ENCODE measurements at places on chromosomes 4 and X. TPM values are rescaled to one million over a fixed set of nuclear protein-coding genes. Genes with fewer than 3 reads are reported as not detected.

The MND1 gene
- 1.2 TPM for total RNA-seq

The TLR1 gene
- not detected for total RNA-seq

The OTUD6A gene
- not detected for total RNA-seq

GRCh38 chrX:41759817-41760216 is 35.8 kb downstream of the GPR82 start:
- DNase-seq, result peak; percentile 40
- H3K27me3 ChIP-seq, result no peaks in the 10 kb centered on the region
- H3K27ac ChIP-seq, result no peak overlapping the region

DNA sequence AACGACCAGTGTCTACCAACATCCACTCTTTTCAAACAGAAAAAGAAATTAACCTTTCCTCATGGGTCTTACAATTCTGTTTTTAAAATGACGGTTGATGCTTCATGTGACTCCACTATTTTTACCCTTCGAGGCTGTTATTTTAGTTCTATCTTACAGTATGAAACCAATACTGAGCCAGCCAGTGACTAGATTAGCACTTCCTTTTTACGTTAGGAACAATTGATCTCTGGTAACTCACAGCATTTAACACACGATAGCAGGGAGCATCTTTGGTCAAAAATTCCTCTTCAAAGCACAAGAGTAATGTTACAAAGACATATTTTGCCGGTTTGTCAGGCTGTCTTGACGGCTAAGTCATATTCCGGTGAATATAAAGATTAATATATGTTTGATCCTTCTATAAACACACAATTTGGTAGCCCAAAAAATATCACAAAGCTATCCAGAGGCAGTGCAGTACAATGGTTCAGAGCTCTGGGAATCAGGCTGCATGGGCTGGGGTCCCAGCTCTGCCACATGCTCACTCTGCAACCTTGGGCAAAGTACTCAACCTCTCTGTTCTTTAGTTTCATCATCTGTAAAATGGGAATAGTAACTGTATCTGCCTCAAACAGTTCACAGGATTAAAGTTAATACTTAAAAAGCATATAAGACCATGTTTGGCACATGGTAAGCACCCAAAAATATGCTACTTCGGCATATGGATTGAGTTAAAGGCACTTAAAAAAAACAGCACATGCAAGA is 62.9 kb upstream of the TXK start:
- H3K27ac ChIP-seq, result no peak overlapping the region
- DNase-seq, result no peak
- peaks cover 18% of the 10 kb centered on the region for H3K27me3 ChIP-seq
- H3K4me1 ChIP-seq, result no peaks in the 10 kb centered on the region
- H3K4me3 ChIP-seq, result no peak overlapping the region
- H3K36me3 ChIP-seq, result no peaks in the 10 kb centered on the region

DNA sequence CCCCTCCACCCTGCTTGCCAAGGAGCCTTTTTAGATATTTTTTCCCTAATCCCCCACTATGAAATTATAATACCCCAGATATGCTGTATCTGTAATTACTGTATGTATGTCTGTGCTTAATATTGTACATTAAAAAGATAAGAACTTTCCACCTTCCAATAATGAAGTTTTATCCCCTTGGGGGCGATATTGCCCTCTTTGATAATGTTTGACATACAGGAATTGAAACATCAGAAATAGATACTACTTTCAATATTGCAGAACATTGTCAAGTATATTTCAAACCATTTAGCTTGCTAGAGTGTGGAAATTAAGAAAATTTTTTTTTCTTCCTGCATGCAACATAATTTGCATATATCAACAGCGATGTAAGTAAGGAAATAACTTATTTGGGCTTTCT is 58.9 kb downstream of the NAF1 start:
- no peaks in the 10 kb centered on the region for H3K27me3 ChIP-seq
- H3K4me1 ChIP-seq, result no peaks in the 10 kb centered on the region
- no peak overlapping the region for H3K4me3 ChIP-seq
- peak; percentile 23 for DNase-seq
- no peaks in the 10 kb centered on the region for H3K36me3 ChIP-seq

DNA sequence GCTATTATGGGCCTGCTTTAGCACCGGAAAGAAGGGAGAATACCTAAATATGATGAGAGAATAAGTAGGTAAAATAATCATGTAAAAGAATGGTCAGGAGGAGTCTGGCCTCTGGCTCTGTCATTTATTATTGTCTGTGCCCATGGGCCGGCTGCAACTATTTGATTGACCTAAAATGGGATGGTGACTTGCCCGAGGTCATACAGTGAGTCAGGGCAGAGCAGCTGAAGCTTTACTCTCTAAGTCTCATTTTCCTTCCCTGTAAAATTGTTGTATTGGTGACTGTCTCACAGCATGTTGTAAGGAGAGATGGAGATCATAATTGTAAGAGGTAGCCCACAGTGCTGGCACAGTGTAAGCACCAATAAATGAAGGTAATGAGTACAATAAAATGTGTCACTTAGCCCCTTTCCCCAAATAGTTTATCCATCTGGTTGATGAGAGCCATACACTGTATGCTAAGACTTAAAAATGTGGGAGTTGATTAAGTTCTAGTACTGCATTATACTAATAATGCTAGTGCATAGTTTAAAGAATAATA is 39.6 kb downstream of the RUFY3 start:
- no peaks in the 10 kb centered on the region for H3K4me1 ChIP-seq
- H3K36me3 ChIP-seq, result peaks cover 22% of the 10 kb centered on the region
- H3K27ac ChIP-seq, result no peak overlapping the region
- no peaks in the 10 kb centered on the region for H3K27me3 ChIP-seq

Measured in GM23248 (cell line).